ENCODE measurements at places on chromosomes 7 and 10.
A peak's percentile ranks its signal among the peaks of the same experiment; 100 is the strongest.

DNA sequence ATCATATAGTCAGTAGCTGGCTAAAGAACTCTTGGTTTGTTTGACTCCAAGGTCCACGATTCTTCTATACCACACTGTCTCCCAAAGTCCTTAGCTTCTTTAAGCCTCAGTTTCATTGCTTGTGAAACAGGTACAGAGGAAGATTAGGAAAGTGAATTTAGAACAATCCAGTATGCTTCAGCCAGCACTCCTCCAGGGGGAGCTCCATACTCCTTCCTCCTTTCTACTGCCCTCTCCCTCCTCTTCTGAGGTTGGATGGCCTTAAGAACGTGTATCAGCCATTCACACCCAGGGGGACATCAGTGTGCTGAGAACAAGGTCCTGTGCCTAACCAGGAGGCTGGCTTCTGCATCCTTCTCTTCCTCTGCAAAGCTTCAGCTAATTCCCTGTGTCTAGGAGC is 54.8 kb upstream of the CALD1 start:
- DNase-seq, result no peak

GRCh38 chr7:50450590-50451032 is 461 bp upstream of the FIGNL1 start:
- DNase-seq, result peak; percentile 14

DNA sequence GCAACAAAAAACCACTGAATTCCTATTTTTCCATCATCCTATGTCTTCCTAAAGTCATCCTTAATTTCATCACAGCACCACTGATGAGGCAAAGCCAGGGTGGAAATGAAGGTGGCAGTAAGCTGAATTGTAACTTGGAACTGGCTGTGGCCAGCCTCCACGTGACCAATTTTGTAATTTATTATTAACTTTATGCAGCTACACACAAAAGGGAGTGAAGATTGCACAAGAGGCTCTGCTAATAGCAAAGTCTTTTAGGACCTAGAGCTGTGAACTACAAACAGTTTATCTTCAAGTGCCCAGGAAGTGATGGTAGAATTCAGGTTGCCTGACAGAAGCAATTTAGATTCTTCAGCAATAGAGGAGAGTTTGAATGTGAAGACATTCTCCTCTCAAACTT is 176.4 kb downstream of the CCDC71L start:
- no peak for DNase-seq

GRCh38 chr7:138867744-138868143 is 69.7 kb upstream of the ATP6V0A4 start:
- DNase-seq, result no peak
